Occipital lobe (tissue), 3 donors: ENCODE measurements at places on chromosomes 5 and 9.
A peak's percentile ranks its signal among the peaks of the same experiment; 100 is the strongest.

DNA sequence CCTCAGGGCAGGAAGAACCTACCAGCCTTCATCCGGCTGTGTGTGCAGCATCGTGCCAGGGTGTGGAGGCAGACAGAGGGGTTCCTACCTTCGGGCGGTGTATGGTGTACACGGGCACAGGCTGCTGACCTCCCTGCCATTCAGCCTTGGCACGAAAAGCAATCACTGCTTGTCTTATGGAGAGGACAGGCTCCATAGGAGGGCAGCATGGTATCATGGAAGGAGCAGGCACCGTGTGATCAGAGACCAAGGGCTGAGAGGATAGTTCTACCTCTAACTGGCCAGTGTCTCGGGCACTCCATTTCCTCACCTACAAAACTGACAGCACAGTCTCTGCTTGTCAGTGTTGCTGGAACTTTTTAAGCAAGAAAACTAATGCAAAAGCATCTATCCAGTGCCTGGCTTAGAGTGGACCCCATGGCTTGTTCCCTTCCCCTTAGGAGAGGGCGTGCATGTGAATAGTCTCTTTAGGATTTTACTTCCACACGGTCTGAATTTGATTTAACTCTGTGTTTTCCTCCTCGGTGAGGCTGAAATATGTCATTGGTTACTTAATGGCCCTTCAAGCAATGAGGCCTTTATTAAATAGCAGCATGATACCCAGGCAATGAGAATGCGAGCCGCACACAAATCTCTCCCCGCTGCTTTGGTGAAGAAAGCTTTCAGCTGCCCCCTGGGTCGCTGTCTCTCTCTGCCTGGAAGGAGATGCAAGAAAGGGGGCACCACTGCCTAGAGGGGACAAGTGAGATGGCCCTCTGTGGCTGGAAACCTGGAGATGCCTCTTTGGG, 22.2 kb downstream of the TTLL11 start:
- no peak for DNase-seq

GRCh38 chr9:114811966-114812636, 6.3 kb upstream of the TNFSF15 start:
- DNase-seq = no peak

DNA sequence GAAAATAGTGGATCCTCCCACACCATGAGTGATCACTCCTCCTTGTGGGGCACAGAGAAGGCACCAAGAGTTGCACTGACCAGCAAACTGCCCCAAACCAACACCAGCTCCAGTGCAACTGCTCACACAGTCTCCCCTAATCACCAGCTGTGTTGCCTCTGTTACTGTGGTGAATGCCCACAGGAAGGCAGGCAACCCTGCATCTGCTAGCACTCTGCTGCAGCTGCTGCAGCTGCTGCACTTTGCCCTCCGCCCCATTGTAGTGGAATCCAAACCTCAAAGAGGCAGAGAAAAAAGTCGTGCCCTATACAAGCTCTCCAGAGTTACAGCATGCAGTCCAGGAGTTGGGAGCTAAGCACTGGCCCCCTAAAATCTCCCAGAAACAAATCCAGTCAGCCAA, 339.6 kb downstream of the TRIM36 start:
- DNase-seq = no peak

- no peak for DNase-seq
Measured at GRCh38 chr5:91875196-91875779, 492.2 kb upstream of the ARRDC3 start.

DNA sequence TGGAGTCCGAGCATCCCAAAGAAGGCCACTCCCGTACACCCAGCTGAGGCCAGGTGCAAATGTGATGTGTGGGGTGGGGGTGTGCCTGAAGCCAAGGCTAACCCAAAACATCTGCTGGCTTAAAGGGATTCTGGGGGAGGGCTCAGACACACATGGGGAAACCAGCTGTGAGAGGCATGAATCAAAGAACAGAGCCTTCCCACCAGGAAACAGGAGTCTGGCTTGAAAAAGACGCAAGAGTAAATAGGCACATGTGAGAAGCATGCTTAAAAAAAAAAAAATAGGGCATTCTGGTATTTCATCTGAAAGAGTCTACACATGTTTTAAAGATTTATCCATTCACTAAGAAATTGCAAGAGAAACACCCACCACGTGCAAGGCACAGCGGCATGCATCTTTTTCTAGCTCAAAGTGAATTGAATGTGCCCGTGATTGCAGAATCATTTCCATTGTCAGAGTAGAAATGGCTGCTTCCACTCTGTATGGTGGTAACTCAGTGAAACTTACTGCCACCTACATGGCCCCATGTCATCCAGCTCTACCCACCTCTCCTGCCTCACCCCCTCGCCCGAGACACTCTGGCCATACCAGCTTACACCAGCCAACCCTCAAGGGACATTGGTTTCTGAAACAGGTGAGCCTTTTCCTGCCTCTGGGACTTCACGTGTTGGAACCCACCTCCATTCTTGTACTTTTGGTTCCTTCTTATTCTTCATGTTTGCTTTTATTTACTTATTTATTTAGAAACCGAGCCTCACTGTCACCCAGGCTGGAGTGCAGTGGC, 71.5 kb downstream of the SEMA5A start:
- DNase-seq = no peak

- no peak for DNase-seq
Measured at GRCh38 chr9:100322954-100323536, 29.7 kb downstream of the TEX10 start.

GRCh38 chr5:54173251-54173650, 137.1 kb downstream of the ARL15 start:
- DNase-seq = no peak

DNA sequence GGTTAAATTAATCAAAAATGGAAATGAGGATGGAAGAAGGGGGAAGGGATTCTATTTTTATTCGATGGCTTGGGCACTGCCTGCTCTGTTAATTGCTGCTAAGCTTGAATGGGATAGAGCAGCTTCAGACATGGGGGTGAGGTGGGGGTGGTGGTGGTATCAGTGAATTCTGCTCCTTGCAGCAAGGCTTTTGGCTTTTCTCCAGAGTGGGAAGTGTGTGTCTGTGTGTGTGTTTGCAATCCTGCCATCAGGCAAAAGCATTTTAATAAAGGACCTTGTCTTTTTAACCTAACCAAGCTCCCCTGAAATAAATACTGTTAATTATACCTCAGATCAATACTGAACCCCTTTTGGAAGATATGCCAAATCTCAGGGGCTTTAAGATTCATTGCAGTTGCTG, 110.9 kb upstream of the GPR151 start:
- DNase-seq = no peak

- no peak for DNase-seq
Measured at GRCh38 chr5:181207214-181207959, 2.4 kb upstream of the TRIM7 start.

- DNase-seq = no peak
Measured at GRCh38 chr9:100309992-100310391, 42.8 kb downstream of the TEX10 start.

- no peak for DNase-seq
Measured at GRCh38 chr5:6496636-6497035, 48.0 kb downstream of the UBE2QL1 start.

DNA sequence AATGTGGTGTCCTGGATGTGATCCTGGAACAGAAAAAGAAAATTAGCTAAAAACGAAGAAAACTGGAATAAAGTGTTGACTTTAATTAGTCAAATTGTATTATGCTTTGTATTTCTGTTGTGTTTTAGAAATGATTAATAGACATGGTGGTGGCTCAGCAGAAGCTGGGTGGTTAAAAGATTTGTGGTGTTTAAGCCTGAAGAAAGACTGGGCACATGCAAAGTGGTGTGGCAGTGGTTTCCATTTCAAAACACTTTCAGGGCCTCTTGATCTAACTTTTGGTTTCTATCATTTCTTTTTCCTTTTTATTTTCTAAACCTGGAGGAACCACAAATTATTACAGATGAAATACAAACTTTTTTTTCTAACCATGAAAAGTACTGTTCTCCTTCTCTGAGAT, 44.1 kb downstream of the ADGRV1 start:
- DNase-seq = no peak

DNA sequence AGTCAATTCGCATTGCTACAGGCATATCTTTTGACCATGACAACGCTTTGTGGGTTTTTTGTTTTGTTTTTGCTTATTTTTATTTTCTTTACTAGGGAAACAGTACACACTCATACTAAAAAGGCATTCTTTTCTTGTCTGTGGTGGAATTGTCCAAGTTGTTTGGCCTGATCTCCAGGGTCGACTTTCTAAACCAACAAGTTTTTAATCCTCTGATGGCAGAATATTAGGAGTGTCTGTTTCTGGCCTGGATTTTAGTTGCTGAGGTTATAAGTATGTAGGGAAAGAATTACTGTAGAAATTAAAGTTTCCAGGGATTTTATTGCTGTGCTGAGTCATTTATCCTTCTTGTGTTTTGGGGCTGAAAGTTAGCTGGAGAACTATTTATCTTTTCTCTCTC, 218.5 kb downstream of the TAF11L14 start:
- no peak for DNase-seq

DNA sequence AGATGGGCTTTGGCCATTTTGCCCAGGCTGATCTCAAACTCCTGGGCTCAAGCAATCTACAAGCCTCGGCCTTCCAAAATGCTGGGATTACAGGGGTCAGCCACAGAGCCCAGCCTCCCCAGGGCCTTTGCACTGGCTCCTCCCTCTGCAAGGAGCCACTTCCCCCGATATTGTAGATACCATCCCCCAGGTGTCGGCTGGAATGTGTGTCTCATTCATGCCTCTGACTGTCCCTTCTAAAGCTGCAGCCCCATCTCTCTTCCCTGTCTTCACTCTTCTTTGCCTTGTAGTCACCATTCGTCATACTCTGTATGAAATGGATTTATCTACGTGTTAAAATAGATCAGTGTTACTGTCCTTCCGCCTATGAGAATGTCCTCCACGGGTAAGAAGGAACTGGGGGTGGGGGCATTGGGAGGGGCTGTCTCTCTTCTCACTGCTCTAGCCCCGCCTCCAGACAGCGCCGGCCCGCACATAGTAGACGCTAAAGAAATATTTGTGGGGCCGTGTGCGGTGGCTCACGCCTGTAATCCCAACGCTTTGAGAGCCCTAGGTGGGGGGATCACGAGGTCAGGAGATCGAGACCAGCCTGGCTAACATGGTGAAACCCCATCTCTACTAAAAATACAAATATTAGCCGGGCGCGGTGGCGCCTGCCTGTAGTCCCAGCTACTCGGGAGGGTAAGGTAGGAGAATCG, 68.5 kb downstream of the LMX1B start:
- DNase-seq = no peak

DNA sequence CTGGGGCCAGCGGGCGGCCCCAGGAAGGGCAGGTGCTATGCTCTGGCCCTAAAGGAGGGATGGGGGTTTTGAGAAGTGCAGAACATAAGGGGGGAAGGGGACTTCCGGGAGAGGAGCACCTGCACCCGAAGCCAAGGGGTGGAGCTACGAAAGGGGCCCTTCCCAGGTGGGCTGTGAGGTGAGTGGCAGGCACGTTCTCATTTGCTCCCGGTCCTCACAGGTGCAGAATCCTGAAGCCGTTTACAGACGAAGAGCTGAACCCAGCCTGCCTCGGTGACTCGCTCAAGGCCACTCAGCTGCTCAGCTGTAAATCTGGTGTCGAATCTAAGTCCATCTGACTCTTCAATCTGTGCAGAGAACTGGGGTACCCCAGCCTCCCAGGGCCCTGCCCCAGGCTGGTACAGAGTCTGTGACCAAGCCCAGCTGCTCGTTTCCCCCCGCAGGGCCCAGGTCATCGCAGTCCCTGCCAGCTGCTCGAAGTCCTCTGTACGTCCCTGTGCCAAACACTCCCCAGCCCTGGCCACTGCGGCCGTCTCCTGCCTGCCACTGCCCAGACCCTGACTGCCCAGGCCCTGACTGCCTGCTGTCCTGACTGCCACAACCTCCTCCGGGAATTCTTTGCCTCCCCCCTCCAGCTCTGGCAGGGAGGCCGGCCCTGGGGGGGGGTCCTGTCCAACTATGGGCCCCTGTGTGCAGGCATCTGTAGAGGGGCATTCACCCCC, 53.8 kb upstream of the RXRA start:
- no peak for DNase-seq

- no peak for DNase-seq
Measured at GRCh38 chr5:84080908-84081307, 303.8 kb downstream of the EDIL3 start.

GRCh38 chr5:76737846-76738245, 21.9 kb downstream of the F2R start:
- DNase-seq = no peak

DNA sequence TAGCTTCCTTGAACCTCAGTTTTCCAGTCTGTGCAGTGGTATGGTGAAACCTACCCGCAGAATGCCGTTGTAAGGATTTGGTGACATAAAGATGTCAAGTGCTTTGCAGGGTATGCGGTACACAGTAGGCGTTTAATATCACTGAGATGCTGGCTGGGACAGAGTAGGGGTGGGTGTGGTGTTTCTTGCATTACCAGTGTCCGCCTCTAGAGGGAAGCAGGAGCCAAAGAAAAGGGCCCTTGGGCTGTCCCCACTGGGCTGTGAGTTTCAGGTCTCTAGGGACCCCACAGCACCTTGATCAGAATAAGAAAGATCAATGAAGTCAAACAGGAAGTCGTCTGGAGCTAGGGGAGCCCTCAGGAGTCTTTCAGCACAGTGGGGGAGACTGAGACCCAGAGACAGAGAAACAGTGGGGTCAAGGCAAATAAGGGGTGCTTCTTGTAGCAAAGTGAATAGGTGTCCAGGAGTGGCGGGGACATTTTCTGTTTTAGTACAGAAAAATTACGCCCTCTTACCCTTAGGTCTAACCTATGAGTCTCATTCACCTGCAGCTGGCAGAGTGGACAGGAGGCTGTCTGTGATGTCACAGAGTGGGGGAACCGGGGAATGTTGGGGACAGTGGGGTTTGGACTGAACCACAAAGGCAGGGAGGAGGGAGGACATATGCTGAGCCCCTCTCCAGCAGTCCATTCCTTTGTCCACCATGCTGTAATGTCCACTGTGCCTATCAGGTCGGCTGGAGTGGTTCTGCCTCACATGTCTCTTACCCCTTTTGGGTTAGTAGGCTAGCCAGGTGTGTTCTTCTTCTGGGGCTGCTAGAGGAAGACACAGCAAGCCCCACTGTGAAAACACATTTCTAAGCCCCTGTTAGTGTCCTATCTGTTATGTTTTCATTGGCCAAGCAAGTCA, 4.7 kb upstream of the TEX53 start:
- DNase-seq = no peak

GRCh38 chr5:11182441-11183080, 421.5 kb upstream of the DAP start:
- DNase-seq = no peak

- no peak for DNase-seq
Measured at GRCh38 chr9:33350310-33350709, 52.1 kb downstream of the AQP7 start.

DNA sequence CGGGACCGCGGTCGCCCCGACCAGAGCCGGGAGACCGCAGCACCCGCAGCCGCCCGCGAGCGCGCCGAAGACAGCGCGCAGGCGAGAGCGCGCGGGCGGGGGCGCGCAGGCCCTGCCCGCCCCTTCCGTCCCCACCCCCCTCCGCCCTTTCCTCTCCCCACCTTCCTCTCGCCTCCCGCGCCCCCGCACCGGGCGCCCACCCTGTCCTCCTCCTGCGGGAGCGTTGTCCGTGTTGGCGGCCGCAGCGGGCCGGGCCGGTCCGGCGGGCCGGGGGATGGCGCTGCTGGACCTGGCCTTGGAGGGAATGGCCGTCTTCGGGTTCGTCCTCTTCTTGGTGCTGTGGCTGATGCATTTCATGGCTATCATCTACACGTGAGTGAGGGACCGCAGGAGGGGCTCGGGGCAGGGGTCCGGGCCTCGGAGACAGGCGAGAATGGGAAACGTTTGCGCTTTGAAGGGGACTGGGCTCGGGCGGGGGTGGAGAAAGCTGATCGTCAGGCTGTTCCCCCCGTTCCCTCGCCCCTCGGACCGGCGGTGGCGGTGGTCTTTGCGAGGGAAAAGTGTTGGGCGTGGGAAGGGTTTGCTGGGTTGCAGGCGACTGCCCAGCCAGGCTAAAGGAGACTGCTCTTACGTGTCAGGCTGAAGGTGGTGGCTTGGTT, 457 bp downstream of the UGCG start:
- DNase-seq = peak; percentile 62
